Activated naive CD8-positive, alpha-beta T cell treated with anti-CD3 and anti-CD28 coated beads for 36 hours (primary cell): ENCODE measurements at places on chromosomes 3 and 15. TPM values are rescaled to one million over a fixed set of nuclear protein-coding genes. Genes with fewer than 3 reads are reported as not detected.

Gene CORO2B
- not detected for total RNA-seq

Gene INSYN1
- total RNA-seq, result not detected

Gene ALDH1L1
- total RNA-seq, result not detected

Gene GALNT15
- total RNA-seq, result not detected

Gene PROK2
- not detected for total RNA-seq

Gene MNS1
- 1.4 TPM for total RNA-seq

Gene PDZRN3
- total RNA-seq, result not detected

GRCh38 chr15:62833646-62834045, 208.9 kb upstream of the TPM1 start:
- H3K4me3 ChIP-seq, result no peak overlapping the region
- H3K27me3 ChIP-seq, result no peaks in the 10 kb centered on the region
- DNase-seq, result no peak
- no peaks in the 10 kb centered on the region for H3K36me3 ChIP-seq
- H3K4me1 ChIP-seq, result no peaks in the 10 kb centered on the region

DNA sequence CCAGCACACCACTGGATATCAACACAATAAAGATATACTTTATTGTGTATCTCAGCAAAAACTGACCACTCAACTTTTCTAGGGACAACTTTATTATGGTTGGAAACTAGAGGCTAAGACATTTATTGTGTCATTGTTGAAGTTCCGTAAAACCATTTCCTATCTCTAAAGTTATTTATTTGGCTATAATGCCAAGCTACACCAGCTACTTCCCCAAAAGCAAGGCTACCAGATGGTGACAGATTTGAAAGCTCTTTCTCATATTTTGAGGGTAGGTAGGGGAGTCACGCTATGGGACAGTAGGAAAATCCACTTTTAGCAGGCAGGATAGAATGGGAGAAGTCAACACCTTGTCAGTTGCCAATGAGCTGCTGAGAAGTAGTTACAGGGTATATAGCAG, 834.6 kb upstream of the CFAP20DC start:
- no peak for DNase-seq
- peaks cover 29% of the 10 kb centered on the region for H3K4me1 ChIP-seq
- peaks cover 5% of the 10 kb centered on the region for H3K36me3 ChIP-seq
- H3K4me3 ChIP-seq, result no peak overlapping the region
- no peak overlapping the region for H3K27ac ChIP-seq

DNA sequence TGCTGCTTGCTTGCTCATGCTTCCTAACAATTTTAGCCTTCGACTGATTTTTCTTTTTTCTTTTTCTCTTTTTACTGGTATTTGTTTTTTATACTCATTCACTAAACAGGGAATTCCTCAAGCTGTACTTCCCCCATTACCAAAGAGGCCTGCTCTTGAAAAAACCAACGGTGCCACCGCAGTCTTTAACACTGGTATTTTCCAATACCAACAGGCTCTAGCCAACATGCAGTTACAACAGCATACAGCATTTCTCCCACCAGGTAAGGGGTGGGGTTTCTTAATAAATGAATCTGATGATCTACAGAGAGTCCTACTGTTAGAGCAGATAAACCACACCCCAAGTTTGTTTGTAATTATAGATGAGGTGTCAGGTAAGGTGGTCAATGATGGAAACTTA, 178.8 kb downstream of the MBNL1 start:
- H3K27ac ChIP-seq, result peak overlapping the region; percentile 81
- H3K4me3 ChIP-seq, result no peak overlapping the region
- DNase-seq, result no peak

GRCh38 chr3:58173669-58174398, 36.9 kb downstream of the DNASE1L3 start:
- no peak overlapping the region for H3K4me3 ChIP-seq
- H3K36me3 ChIP-seq, result no peaks in the 10 kb centered on the region
- H3K27ac ChIP-seq, result no peak overlapping the region
- H3K27me3 ChIP-seq, result peaks cover 17% of the 10 kb centered on the region

GRCh38 chr15:71547011-71547410, 263.3 kb upstream of the NR2E3 start:
- H3K36me3 ChIP-seq, result no peaks in the 10 kb centered on the region
- H3K4me3 ChIP-seq, result no peak overlapping the region
- no peak overlapping the region for H3K27ac ChIP-seq
- DNase-seq, result no peak
- H3K27me3 ChIP-seq, result peaks cover 11% of the 10 kb centered on the region

DNA sequence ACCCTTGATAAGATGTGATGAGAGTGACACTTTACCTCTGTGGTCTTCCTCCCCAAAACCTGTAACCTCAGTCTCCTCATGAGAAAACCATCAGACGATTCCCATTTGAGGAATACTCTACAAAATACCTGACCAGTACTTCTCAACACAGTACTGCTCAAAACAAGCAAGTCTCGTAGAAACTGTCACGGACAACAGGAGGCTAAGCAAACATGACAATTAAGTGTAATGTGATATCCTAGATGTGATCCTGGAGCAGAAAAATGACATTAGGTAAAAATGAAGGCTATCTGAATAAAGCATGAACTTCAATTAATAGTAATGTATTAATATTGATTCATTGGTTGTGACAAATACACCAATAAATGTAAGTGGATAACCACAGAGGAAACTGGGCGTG, 113.6 kb downstream of the CACNA2D3 start:
- DNase-seq, result no peak
- no peaks in the 10 kb centered on the region for H3K27me3 ChIP-seq
- H3K27ac ChIP-seq, result no peak overlapping the region
- H3K4me3 ChIP-seq, result no peak overlapping the region

GRCh38 chr15:73891328-73892315, 18.3 kb downstream of the TBC1D21 start:
- no peaks in the 10 kb centered on the region for H3K27me3 ChIP-seq
- no peak overlapping the region for H3K27ac ChIP-seq
- H3K4me1 ChIP-seq, result no peaks in the 10 kb centered on the region
- H3K4me3 ChIP-seq, result no peak overlapping the region
- no peaks in the 10 kb centered on the region for H3K36me3 ChIP-seq
- no peak for DNase-seq

DNA sequence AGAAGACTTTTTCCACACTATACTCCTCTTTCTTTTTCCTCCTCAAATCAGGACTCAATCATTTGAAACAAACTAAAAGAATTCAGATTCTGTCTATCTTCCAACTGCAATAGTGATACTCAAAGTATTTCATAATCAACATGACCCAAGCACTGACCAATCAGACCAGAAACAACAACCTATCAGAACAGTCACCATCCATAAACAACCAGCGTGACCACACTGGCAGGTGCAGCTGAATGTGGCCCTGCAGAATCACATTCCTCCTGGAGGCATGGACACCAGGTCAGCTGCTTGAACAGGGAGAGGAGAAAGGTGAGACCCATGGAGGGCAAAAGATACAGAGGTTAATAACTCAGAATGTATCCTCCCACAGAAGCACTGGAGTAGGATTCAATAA, 13.3 kb downstream of the HRG start:
- H3K4me3 ChIP-seq, result no peak overlapping the region
- H3K36me3 ChIP-seq, result no peaks in the 10 kb centered on the region
- H3K27ac ChIP-seq, result no peak overlapping the region
- DNase-seq, result no peak

DNA sequence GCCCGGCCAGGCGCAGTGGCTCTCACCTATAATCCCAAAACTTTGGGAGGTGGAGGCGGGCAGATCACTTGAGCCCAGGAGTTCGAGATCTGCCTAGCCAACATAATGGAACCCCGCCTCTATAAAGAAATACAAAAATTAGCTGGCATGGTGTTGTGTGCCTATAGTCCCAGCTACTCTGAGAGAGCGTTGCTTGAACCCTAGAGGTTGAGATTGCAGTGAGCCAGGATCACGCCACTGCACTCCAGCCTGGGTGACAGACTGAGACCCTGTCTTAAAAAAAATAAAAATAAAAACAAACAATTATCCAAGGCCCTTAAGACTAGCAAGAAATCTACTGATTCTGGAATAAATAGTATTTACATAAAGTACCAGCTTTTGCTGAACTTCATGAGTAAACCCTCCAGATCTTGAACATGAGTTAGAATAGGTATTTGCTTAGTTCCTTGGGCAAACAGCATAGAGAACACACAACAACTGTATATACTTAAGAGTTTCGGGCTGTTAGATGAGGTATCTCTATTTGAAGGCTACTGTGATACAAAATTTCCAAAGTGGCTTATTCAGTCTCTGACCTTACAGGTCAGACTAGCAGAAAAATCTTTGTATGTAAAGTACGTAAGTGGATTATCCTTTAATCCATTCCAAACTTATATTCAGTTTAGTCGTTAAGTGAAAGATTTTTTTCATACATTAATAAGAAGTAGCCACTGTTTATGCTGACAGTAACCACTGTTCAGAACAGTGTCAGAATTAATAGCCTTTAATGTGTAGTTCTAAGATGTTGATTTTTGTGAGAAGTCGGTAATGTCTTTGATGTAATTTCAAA, 171.1 kb upstream of the CGNL1 start:
- peaks cover 16% of the 10 kb centered on the region for H3K36me3 ChIP-seq
- H3K4me3 ChIP-seq, result no peak overlapping the region
- H3K27me3 ChIP-seq, result no peaks in the 10 kb centered on the region
- no peak for DNase-seq
- peaks cover 6% of the 10 kb centered on the region for H3K4me1 ChIP-seq

GRCh38 chr3:171598990-171599389, 138.8 kb upstream of the TNIK start:
- H3K27me3 ChIP-seq, result no peaks in the 10 kb centered on the region
- H3K27ac ChIP-seq, result no peak overlapping the region
- no peaks in the 10 kb centered on the region for H3K36me3 ChIP-seq
- H3K4me3 ChIP-seq, result no peak overlapping the region
- no peak for DNase-seq

GRCh38 chr3:167691366-167691765, 37.6 kb upstream of the WDR49 start:
- H3K4me1 ChIP-seq, result peaks cover 28% of the 10 kb centered on the region
- no peaks in the 10 kb centered on the region for H3K27me3 ChIP-seq
- peak; percentile 26 for DNase-seq
- no peak overlapping the region for H3K4me3 ChIP-seq

DNA sequence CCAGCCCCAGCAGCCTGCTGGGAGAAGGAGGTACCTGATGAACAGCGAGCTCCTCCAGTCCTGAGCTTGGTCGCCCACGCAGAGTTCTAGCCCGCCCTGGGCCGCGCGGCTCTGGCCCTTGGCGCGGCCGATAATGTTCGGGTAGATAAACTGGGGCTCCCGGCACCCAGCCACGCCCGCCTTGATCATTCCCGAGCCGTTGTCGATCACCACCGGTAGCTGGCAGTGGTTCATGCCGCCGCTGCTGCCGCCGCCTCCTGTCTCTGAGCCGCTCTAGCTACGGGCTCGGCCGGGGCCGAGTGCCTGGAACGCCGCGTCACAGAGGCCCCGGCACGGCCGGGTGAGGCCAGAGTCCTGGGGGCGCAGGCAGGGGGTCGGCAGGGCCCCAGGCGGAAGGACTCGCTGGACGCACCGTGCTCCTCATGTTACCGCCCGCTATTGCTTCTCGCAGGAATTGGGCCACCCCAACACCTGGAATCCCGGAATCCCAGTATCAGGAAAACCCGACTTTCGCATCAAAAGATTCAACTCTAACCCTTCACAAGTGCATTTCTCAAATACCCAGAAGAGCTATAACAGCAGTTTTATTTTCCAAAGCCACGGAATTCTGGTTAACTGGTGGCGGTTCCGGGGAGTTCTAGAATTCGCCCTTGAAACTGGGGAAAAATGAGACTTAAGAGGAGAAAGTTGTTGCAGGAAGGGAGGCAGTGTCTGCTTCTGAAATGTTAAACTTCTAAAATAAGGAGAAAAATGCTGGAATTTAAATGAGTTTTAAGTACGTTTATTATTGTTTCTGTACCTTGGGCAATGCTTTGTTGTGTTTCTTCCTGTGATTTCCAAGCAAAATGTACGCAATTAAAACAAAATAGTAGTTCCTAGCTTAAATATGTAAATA, at the start of gene ACTRT3:
Gene ACTRT3 (minus strand): TSS at position 275 of the 895 bp plus-strand sequence. CDS start 41 bp downstream, at position 234.
- peaks cover 18% of the 10 kb centered on the region for H3K36me3 ChIP-seq
- peak within 1 kb of the TSS; percentile 85 for H3K4me3 ChIP-seq
- DNase-seq, result peak; percentile 74
- H3K27ac ChIP-seq, result peak within 1 kb of the TSS; percentile 84
- H3K27me3 ChIP-seq, result peaks cover 9% of the 10 kb centered on the region
- peaks cover 25% of the 10 kb centered on the region for H3K4me1 ChIP-seq

DNA sequence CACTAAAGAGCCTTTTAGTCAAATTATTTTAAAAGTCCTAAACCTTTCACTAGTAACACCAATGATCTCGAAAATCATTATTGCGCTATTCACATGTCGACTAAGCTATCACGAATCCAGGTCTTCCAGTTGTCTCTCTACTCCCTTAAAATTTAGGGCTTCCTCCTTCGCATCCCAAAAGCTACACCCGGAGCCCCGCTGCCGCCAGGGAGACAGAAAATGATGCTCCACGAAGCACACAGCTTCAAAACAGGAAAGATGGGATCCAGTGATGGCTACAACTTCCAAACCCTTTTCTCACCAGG, 253 bp downstream of the IFT80 start:
- no peak for DNase-seq
- H3K4me1 ChIP-seq, result peaks cover 37% of the 10 kb centered on the region
- peaks cover 29% of the 10 kb centered on the region for H3K36me3 ChIP-seq
- peak overlapping the region; percentile 98 for H3K4me3 ChIP-seq
- peaks cover 28% of the 10 kb centered on the region for H3K27me3 ChIP-seq
- peak overlapping the region; percentile 100 for H3K27ac ChIP-seq

DNA sequence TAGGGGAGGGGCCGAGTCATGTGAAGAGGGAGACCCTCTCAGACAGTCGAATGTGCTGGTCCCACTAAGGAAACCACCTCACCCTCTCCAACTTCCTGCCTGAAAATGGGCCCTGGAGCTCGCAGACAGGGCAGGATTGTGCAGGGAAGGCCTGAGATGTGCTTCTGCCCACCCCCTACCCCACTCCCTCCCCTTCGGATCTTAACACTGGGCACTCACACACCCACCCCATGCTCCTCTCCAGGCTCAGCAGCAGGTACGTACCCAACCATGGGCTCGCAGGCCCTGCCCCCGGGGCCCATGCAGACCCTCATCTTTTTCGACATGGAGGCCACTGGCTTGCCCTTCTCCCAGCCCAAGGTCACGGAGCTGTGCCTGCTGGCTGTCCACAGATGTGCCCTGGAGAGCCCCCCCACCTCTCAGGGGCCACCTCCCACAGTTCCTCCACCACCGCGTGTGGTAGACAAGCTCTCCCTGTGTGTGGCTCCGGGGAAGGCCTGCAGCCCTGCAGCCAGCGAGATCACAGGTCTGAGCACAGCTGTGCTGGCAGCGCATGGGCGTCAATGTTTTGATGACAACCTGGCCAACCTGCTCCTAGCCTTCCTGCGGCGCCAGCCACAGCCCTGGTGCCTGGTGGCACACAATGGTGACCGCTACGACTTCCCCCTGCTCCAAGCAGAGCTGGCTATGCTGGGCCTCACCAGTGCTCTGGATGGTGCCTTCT, 20.0 kb downstream of the ATRIP start:
- peak overlapping the region; percentile 96 for H3K27ac ChIP-seq
- peak overlapping the region; percentile 95 for H3K4me3 ChIP-seq
- peaks cover 40% of the 10 kb centered on the region for H3K36me3 ChIP-seq
- DNase-seq, result peak; percentile 41
- peaks cover 45% of the 10 kb centered on the region for H3K4me1 ChIP-seq
